ENCODE measurements at places on chromosomes 12 and 14. TPM values are rescaled to one million over a fixed set of nuclear protein-coding genes. Genes with fewer than 3 reads are reported as not detected.

Gene ACACB
- polyA plus RNA-seq, result 15.6 TPM

- no peak for DNase-seq
Observed at GRCh38 chr12:129700036-129700435, 203.8 kb downstream of the TMEM132D start.

DNA sequence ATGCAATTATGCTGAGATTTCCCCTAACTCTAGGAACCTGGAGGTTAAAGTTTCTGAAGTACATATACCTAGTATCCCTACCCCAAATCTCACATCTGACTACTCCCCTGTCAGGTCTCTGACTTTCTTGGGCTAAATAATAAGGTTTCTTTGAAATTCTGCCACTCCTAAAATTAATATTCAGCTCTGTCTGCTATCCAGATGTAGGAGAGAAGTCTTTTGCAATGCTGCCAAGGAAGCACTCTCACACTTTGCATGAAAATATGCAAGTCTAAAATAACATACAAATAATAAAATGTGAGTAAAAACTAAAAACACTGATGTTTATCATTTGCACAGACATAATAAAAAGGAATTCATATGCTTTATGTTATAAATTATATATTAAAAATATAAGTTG lies 196.9 kb upstream of the LRFN5 start:
- DNase-seq, result no peak

DNA sequence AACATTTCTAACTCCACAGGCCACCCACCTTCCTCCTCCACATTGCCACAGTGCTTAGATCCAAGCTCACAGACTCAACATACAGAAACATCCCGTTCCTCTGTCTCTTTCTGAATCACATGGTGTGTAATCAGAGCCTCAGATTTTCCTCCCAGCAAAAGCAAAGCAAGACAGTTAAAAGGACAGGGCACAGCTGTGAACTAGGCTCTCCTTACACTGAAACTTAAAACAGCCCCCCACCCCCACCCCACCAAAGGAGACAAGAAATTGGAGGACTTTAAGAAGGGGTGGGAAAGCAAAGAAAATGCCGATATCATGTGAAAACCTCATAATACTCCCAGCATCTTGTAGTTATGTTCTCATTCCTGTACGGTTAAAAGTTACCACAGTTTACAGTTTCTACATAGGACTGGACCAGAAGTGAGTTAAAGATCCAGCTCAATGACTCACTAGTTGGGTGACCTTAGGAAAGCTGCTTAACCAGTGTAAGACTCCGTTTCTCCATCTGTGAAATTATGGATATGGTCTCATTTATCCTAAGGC lies 4.8 kb downstream of the YBX3 start:
- peak; percentile 69 for DNase-seq

DNA sequence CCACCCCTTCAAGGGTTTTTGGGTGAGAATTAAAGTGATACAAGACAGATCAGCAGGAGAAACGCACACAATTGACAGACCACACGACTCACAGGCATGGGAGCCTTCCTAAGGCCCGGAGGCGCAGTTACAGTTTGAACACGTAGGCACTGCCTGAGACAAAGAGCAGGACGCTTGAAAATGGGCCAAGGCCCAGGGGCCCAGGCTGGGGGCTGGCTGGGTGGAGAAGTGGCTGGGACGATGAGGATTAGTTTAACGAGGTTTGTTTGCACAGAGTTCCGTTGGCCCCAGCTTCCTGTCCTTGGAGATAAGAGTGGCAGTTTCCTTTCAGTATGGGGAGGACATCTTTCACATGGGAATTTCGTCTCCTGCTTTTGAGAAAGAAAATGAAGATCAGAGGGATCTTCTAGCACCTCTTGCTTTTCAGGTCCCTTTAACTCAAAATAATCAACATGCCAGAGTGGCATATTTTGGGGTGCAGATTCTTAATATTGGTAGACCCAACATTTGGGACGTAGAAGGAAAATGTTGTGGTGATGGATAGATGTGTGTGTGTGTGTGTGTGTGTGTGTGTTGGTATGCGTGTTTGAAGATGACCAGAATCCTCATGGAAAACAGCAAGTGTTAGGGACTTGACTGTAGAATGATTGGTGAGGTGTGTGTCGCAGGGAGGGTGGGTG lies 44.6 kb downstream of the DLK1 start:
- DNase-seq, result no peak

GRCh38 chr14:61418746-61419145 lies 97.4 kb downstream of the PRKCH start:
- no peak for DNase-seq

GRCh38 chr12:18681818-18682217 lies 56.0 kb downstream of the PLCZ1 start:
- DNase-seq, result no peak

DNA sequence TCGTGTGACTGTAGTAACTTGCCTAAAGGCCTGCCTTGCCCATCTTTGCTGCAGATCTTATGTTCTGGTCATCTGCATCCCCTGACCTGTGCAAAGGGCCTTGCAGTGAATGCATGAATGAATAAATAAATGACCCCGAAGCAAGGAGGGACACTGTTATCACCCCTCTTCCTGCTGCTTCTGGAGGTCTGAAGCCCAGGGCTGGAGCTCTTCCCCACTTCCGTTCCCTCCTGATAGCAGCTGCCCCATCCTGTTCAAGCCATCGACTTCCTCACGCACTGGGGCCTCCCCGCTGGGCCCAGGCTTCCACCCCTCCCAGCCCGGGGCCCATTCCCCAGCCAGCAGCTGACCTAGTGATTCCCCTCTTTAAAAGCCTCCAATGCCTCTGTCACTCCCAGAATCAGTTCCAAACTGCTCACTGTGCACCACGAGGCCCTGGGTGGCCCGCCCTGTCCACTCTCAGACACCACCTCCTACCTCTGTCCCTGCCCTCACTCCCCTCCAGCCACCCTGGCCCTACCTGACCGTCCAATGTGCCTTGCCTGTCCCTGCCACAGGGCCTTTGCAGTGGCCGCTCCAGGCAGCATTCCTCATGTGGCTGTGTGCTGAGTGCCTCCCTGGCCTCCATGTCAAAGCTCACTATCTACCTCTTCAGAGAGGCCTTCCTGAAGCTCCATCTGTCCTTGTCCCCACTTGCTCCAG lies 78.6 kb downstream of the SCARB1 start:
- no peak for DNase-seq

DNA sequence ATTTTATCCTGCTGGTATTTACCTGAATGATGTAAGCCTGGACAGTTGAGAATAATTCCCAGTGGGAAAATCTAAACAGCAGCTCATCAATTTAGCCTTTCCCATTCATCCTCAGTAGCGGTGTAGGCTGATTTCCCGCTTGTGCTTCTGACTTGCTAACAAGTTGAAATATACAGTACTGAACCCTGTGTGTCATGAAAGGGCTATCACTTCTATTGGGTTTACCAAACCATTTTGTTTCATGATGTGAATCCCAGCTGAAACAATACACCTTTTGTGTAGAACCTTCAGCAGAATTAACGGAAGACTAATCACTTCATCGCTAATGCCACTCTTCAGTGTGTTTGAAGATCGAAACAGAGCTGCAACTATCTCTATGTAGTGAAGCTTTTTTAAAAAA lies 88.4 kb downstream of the POLR3B start:
- DNase-seq, result no peak

- DNase-seq, result no peak
Observed at GRCh38 chr14:83614956-83615355, 1915.0 kb upstream of the FLRT2 start.

DNA sequence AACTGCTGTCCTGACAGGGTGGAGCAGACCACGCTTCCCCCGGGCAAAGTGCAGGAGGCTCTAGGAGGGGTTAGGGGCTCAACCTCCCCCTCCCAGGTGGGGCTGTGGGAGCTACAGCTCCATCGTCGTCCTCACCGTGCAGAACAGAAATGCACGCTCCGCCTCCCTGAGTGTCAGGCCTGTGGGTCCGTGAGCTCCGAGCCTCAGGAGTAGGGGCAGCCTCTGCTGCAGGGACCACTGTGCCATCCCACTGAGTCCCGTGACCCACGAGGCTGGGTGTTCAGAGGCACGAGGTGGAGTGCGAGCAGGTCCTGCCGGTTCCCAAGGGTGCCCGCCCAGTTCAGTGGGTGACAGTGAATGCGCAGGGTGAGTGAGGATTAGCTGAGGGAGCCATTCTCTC lies 48.6 kb downstream of the CACNA1C start:
- no peak for DNase-seq

GRCh38 chr12:130421896-130422295 lies 84.2 kb downstream of the PIWIL1 start:
- DNase-seq, result no peak

GRCh38 chr14:90345239-90345557 lies 13.5 kb upstream of the NRDE2 start:
- DNase-seq, result no peak

All from right renal cortex interstitium (tissue), 3 donors.